ENCODE measurements at places on chromosomes 3 and 15.

DNA sequence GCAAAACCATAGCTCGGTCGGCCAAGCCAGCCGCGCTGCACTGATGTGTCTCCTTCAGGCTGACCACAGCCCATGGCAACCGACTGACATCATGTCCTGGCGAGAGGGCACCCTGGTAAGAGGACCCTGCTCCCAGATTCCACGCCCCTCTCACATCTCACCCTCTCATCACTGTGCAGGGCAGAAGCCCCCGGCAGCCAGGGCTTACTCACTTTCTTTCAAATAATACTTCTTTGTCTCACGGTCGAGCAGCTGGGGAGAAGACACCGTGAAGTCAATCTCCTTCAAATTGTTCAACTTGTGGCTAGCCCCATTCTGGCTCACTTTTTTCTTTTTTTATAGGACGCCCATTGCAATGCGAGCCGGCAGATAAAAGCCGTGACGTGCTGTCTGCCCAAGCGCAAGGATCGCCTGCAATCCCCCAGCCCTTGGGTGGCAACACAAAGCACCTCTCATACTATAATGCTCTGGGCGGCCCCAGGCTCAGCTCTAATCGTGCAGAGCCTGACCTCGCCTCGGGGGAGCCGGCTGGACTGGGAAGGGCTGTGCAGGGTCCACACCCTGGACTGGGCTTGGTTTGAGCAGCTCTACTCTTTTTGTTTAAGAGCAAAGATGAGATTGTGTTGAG is 33.6 kb downstream of the VGLL4 start:
- DNase-seq: no peak

DNA sequence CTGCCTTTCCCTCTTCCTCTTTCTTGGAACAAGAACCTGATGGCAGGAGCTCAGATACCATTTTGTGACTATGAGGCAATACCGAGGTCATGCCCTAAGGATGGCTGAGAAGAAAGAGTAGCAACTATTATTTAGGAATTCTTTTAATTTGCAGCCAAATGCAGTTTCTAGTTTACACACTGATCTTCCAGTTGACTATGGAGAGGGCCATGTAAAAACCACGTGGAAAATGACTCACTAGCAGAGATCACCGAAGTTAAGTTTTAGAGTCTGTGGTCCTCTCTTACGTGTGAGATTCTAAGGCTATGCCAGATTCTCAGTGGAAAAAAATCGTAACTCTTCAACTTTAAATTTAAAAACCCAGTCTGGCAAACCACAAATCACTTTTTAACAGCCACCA is 7.8 kb downstream of the BNC1 start:
- DNase-seq: no peak

DNA sequence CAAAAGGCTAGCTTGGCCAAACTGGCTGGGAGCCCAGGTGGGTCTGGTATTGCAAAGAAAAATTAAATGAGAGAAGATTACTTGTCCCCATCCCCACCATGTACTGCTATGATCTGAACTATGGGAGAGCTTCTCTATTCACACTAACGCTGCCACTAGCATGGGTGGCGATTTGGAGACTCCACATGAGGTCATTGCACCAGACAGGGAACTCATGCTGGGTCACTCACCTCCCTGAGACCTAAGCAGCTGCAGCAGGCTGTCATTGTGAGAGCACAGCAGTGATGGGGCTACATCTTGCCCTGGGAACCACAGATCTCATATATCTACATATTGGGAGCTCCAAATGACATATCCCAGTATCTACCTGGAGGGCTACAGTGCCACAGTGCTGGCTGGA is 36.3 kb upstream of the NECTIN3 start:
- no peak for DNase-seq

DNA sequence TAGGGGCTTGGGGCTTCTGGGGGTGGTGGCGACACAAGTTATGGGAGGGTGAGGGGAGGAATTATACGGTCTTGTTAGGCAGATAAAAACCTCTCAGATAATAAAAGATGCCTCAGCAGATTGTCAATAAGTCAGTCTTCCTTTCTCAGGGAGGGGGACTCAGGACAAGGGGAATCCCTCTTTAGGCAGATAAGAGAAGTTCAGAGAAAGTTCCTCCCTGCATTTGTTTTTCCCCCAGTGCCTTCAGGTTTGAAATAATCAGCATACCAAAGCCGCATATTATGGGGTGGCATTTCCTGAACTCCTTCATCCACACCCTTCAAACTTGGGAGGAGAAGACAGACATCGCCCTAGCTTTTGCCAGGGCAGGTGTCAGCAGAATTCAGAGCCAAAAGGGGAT is 8.5 kb downstream of the PPCDC start:
- peak; percentile 7 for DNase-seq

- DNase-seq: no peak
Measured at GRCh38 chr15:52559575-52559974, 9.3 kb downstream of the ARPP19 start.

GRCh38 chr3:134393074-134393473 is 18.8 kb upstream of the AMOTL2 start:
- DNase-seq: no peak

- no peak for DNase-seq
Measured at GRCh38 chr3:189868061-189868460, 236.9 kb downstream of the TP63 start.

DNA sequence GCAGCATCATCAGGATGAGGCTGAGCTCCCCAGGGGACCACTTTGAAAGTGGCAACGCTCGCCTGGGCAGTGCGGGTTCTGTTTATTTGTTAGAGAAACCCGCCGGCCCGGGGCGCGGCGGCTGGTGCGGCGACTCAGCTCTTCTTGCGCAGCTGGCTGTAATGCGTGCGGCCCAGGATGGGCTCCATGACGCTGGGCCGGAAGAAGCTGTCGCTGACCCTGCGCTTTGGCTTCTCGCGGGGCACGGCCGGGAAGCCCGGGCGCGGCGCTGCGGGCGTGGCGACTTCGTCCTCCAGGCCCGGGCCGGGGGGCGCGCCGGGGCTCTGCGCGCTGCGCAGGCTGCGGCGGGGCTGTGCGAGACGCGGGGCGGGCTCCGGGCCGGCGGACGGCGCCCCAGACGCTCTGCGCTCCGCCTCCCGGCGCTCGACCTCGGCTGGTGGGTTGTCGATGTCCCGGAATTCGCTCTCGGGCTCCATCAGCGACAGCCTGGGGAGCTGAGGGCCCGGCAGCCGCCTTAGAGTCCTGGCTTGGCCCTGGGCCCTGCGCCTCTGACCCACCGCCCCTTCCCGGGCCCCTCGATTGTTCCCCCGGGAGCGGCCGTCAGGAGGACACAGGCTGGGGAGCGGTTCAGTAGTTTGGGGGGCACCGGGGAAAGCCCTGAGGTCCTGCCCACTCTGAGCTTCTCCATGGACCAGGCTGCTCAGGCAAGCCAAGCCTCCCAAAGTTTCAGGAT is 10.3 kb upstream of the KIF7 start:
- no peak for DNase-seq

DNA sequence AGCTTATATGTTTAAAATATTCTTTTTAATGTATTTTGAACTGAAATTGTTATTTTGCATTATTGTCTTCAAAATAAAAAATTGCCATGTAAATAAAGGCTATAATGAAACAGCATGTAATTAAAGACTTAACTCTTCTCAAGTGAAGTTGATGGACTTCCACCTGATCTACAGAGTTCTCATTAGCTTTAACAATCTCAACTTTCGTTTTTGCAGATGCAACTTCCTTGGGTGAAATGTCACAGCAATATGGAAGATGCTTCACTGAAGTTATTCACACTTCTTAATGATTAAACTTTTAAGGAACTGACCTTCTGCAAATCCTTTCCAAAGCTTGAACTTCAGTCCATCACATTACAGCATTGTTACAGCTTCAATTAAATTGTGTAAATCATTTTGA is 63.6 kb downstream of the OSTN start:
- no peak for DNase-seq

GRCh38 chr15:27660676-27661075 is 438.4 kb downstream of the OCA2 start:
- peak; percentile 13 for DNase-seq

GRCh38 chr3:52695798-52696671 is 9.6 kb downstream of the GLT8D1 start:
- no peak for DNase-seq

DNA sequence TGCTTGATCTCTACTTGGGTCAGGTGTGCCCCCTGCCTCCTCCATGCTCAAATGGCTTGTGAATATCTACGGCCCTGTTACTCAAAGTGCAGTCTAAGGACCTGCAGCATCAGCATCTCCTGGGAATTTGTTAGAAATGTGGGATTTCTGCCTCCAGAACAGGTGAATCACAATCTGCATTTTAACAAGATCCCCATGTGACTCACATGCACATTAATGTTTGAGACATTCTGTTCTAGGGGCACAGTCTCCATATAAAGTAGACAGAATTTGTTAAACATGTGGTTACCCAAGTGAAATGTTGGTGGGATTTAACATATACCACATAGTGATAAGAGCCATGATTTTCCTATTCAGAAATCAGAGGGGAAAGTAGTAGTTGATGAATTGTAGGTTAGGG is 256.2 kb downstream of the NR1D2 start:
- DNase-seq: no peak

- peak; percentile 62 for DNase-seq
Measured at GRCh38 chr3:79521221-79521848, 246.5 kb downstream of the ROBO1 start.

GRCh38 chr3:175484666-175485065 is 625.5 kb downstream of the NAALADL2 start:
- DNase-seq: no peak

DNA sequence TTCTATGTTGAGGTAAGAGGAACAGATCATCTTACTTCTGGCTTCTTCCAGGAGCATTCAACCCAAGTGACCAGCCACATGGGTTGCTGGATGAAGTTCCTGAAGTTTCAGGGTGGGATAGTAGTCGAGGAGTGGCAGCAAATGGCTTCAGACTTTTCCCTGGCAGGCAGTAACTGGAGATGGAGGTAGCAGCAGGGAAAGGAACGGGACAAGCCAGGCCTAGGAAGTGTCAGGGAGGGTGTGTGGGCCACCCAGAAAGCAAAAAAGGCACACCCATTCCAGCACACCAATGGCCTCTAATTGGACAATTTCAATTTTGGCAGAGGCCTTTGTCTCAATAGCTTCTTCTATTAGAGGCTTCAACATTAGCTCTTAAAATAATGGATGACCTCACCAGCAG is 498.6 kb upstream of the ATP11B start:
- DNase-seq: no peak

GRCh38 chr3:161474139-161474538 is 22.5 kb upstream of the OTOL1 start:
- DNase-seq: no peak

DNA sequence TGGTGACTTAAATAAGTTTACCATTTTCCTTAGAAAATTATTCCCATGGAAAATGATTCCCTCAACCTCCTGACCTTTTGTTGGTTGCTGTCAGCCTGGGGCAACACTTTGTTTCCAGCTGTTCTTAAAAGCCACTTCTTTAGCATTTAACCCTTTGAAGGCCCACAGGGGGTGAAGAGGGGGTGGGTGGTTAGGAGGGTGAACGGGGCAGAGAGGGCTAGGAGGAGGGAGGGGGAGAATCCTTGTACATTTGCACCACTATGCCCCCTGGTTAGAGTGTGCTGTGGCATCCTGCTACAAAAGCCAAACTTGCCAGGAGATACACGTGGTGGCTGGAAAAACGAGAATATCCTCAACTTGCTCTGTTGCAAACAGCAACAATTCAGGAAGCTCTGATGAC is 273.2 kb upstream of the RGMA start:
- DNase-seq: no peak

- DNase-seq: no peak
Measured at GRCh38 chr3:119778176-119778575, 3.7 kb upstream of the NR1I2 start.

- DNase-seq: peak; percentile 1
Measured at GRCh38 chr3:172982736-172983364, 158.2 kb downstream of the SPATA16 start.

- no peak for DNase-seq
Measured at GRCh38 chr15:101246824-101247745, 4.8 kb downstream of the CHSY1 start.

DNA sequence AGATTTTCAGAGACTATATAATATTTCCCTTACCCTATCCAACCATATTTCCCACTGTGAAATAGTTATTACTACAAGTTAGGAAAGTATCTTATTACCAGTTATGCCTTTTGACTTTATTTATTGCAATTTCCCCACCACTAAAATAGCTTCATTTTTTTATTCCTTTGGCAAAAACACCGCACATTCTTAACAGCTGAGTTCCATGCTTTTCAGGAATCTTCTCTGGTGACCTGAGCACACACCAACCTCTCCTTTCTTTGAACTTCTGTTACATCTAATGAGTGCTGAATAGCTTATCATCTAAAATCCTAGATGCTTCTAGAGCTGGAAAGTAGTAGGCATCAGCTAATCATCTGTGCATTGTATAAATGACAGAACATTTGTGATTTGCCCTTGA is 99.1 kb downstream of the UBE2E2 start:
- DNase-seq: no peak

DNA sequence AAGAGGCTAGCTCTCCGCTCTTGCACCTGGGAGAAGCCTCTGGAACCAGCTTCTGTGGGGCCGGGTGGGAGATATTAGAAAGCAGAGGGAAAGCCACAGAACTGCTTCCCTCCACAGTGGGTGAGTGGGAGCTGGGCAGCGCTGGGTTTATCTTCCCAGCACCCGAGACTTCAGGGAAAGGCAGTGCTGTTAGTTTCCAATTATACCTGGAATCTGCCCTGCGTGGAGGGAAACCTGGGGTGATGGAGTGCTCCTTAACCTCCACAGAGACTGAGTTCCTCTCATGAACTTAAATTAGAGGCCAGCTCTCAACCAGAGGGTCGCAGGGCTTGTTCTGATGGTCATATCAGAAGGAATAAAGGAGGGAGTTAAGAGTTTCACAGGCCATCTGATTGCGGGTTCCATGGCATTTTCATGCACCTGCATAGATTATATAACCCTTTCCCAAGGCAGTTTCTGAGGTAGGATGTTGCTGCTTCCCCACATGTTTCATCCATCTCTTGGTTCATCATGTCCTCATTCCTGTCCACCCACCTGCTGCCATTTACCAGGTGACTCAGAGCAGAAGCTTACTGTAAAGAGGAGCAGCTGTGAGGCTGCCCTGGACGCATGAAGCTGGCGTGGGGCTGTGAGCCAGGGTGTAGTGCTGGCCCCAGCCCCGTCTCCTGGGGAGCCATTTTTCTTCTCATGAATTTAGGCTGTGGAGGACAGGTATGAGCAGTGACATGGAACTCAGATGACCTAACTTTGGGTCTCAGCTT is 42.5 kb downstream of the CA12 start:
- no peak for DNase-seq

GRCh38 chr3:56900801-56901200 is 99.1 kb upstream of the ARHGEF3 start:
- no peak for DNase-seq
